Activated CD4-positive, CD25-positive, alpha-beta regulatory T cell treated with anti-CD3 and anti-CD28 coated beads, Interleukin-2, amount 50 U/mL, for 24 hours (primary cell): ENCODE measurements at places on chromosomes 4 and X.
A peak's percentile ranks its signal among the peaks of the same experiment; 100 is the strongest.

DNA sequence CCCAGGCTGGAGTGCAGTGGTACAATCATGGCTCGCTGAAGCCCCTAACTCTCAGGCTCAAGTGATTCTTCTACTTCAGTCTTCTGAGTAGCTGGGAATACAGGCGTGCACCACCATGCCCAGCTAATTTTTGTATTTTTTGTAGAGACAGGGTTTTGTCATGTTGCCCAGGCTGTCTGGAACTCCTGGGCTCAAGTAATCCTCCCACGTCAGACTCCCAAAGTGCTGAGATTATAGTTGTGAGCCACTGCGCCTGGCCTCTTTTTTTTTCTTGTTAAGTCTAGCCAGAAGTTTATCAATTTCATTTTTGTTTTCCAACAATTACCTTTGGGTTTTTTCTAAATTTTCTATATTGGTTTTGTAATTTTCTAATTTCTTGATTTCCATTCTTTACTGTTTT lies 100.6 kb downstream of the GC start:
- ATAC-seq: no peak

DNA sequence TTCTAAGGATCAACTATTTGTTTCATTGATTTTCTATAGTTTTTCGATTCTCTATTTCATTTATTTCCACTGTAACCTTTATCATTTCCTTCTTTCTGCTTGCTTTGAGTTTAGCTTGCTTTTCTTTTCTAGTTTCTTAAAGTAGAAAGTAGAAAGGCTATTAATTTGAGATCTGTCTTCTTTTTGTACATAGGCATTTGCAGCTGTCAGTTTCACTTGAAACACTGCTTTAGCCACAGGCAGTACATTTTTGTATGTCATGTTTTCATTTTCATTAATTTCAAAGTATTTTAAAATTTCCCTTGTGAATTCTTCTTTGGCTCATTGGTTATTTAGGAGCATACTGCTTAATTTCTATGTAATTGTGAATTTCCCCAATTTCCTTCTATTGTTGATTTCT lies 152.2 kb downstream of the SH3KBP1 start:
- no peak for ATAC-seq

DNA sequence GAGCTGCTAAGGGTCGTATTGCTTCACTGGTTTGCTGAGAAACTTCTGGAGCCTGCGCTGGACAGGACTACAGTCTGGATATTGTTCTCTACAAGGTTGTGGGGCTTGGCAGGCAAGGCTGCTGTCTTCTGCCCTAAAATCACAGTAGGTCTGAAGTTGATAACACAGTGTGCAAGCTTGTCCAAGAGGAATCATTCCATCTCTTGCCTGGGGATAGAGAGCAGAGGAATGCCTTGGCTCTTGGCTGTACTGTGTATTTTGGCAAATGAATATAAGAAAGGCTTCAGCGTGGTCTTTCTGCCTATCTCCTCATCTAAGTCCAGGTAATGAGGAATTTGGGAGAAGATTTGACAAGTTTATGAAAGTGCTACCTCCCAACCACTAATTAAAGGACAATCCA lies 9.4 kb upstream of the RASL11B start:
- ATAC-seq: no peak

- no peak for ATAC-seq
Observed at GRCh38 chr4:185869427-185869826, 57.4 kb upstream of the SORBS2 start.

- no peak for ATAC-seq
Observed at GRCh38 chr4:87732033-87732765, 67.2 kb upstream of the IBSP start.

GRCh38 chr4:3681191-3681590 lies 85.0 kb upstream of the ADRA2C start:
- ATAC-seq: no peak

DNA sequence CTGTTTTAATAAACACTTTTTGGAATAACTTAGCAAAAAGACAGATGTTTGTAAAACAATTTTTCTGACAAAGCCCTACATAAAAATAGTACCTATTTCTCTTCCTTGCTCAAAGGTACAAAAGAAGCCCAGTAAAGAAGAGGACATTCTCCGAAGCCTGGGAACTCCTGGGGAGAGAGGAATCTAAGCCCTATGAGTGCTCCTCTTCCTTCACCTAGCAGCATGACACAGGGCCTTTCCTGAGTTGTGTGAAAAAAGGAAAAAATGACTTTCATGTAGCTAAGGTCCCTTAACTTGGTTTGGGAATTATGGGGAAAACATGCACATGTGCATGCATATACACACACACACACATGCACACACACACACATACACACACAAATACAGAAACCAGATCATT lies 586.9 kb downstream of the TMA16 start:
- no peak for ATAC-seq

DNA sequence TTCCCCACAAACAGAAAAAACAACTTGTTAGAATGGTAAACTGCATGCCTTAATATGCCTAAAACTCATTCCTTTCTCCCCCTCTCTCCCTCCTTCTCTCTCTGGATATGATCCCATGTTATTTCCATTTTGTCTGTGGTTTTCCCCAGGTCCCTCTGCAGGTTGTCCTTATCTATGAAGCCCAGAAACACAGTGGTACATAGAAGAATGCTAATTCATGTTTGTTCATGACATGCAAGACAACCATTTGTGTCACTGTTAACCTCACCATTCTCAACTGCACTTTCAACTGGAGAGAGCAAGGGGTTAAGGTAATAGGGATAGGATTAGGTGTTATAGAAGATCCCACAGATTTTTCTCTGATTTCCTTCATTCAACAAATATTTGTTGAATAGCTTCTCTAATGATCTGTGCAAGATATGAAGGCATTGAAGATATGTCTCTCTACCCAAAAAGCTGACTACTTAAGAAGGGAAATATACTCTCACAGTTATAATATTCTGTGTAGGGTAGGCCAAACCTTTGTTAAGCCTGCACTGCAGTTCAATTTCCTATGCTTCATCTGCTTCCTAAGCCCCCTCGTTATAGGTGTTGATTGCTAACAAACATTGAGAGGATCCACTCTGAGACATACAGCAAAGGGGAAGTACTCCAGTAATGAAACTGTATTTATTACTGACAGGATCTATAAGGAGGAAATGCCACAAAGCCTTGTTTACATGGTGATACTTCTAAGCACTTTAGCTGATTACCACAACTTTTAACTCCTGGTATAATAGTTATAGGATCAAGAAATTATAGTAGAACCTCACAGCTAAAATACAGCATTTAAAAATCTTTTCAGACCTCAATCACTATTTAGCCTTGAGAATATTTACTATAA lies 96.1 kb downstream of the FRYL start:
- ATAC-seq: no peak

DNA sequence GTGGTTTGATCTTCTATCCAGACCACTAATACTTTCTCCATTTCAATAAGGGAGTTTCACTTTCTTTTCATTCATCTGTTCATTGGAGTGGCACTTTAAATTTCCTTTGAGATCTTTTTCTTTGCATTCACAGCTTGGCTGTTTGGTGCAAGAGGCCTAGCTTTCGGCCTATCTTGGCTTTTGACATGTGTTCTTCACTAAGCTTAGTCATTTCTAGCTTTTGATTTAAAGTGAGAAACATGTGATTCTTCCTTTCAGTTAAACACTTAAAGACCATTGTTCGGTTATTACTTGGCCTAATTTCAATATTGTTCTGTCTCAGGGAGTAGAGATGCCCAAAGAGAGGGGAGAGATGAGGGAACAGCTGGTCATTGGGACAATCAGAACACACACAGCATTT lies 24.3 kb downstream of the CXCL13 start:
- ATAC-seq: peak; percentile 78

DNA sequence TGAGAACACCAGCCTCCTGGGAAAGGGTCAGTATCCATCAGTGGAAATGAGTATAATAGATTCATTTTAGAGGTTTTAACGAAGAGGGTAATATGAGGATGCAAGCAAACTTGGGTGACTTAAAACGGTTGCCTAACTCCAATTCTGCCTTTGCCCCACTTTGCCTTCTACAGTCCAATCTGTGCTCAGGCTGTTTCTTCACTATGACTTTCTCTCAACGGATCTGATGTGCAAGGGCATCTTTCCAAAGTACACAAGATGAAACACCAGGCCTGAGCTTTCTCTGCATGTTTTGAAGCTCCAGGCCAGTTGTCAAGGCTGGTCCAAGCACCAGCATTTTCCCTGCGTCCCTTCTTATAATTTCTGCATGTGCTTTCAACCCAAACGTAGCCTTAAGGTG lies 68.0 kb upstream of the TMEM164 start:
- no peak for ATAC-seq

- no peak for ATAC-seq
Observed at GRCh38 chrX:41875142-41875541, 48.2 kb downstream of the CASK start.

DNA sequence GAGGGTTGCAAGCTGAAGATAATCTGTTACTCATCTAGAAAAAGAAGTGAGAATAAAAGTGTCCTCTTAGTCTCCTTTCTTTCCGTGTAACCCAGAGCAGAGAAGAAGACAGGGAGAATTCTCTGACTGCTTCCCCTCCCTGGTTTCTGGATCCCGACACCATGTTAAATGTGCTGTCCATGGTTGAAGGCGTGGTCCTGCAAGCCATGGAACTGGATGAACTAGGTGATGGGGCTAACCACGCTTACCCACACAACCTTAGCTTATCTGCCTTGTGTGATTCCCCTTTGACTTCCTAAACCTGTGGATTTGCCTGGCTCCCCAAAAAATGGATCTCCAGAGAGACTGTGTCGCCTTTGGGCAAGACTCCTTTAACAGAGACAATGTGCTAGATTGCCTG lies 907.6 kb downstream of the FSTL5 start:
- ATAC-seq: no peak
